ENCODE measurements at places on chromosomes 11 and 22. TPM values are rescaled to one million over a fixed set of nuclear protein-coding genes. Genes with fewer than 3 reads are reported as not detected.
A peak's percentile ranks its signal among the peaks of the same experiment; 100 is the strongest.

DNA sequence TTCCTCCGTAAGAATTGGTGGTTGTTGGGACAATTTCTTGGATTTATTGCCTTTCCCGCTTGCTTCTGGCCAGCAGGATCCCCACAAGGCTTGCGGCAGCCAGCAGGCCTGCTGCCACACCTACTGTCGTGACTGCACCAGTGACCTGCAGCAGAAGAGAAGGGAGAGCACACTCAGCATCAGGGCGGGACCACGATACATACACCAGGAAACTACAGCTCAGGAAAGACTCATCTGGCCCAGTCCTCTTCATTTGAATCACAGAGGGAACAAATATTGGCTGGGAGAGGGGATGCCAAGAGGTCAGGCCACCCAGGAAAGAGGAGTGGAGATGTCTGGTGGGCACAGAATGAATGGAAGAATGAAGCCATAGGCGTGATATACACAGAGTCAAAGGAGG, 10.3 kb downstream of the PLAAT2 start:
- peak overlapping the region; percentile 98 for H3K27ac ChIP-seq
- H3K4me3 ChIP-seq, result peak overlapping the region; percentile 95
- H3K4me1 ChIP-seq, result peaks cover 70% of the 10 kb centered on the region
- H3K27me3 ChIP-seq, result no peaks in the 10 kb centered on the region

DNA sequence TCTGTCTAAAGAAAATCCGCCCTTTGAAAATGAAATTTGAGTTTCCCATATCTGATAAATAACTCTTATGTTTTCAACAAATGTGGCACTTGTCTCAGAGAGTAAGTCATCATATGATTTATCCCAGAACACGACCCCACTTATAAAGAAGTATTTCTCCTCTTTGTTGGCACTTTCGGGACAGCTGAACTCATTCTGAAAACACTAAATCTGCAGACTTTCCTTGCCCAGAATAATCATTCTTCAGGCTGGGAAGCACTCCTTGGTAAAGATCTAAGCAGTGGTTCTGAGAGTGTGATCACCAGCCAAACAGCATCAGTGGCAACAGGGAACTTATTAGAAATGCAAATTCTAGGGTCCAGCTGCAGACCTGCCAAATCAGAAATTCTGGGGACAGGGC, 532.2 kb upstream of the API5 start:
- DNase-seq, result no peak
- no peaks in the 10 kb centered on the region for H3K27me3 ChIP-seq
- H3K36me3 ChIP-seq, result no peaks in the 10 kb centered on the region
- no peak overlapping the region for H3K4me3 ChIP-seq

- no peak overlapping the region for H3K27ac ChIP-seq
- DNase-seq, result no peak
- H3K4me3 ChIP-seq, result no peak overlapping the region
- H3K36me3 ChIP-seq, result peaks cover 76% of the 10 kb centered on the region
Observed at GRCh38 chr11:46374815-46375214, 6.7 kb upstream of the MDK start.

- H3K27ac ChIP-seq, result no peak overlapping the region
- no peak for DNase-seq
- no peaks in the 10 kb centered on the region for H3K36me3 ChIP-seq
Observed at GRCh38 chr22:48432781-48433518, 1394.7 kb downstream of the BRD1 start.

GRCh38 chr11:1598816-1599215, 722 bp upstream of the KRTAP5-2 start:
- no peak overlapping the region for H3K27ac ChIP-seq
- H3K36me3 ChIP-seq, result no peaks in the 10 kb centered on the region
- no peak overlapping the region for H3K4me3 ChIP-seq
- peaks cover 66% of the 10 kb centered on the region for H3K27me3 ChIP-seq
- H3K4me1 ChIP-seq, result peaks cover 9% of the 10 kb centered on the region
- no peak for DNase-seq

- H3K4me1 ChIP-seq, result peaks cover 18% of the 10 kb centered on the region
- H3K27ac ChIP-seq, result no peak overlapping the region
- no peak overlapping the region for H3K4me3 ChIP-seq
- no peaks in the 10 kb centered on the region for H3K27me3 ChIP-seq
- no peak for DNase-seq
- peaks cover 5% of the 10 kb centered on the region for H3K36me3 ChIP-seq
Observed at GRCh38 chr11:46597609-46598219, 3.9 kb upstream of the AMBRA1 start.

DNA sequence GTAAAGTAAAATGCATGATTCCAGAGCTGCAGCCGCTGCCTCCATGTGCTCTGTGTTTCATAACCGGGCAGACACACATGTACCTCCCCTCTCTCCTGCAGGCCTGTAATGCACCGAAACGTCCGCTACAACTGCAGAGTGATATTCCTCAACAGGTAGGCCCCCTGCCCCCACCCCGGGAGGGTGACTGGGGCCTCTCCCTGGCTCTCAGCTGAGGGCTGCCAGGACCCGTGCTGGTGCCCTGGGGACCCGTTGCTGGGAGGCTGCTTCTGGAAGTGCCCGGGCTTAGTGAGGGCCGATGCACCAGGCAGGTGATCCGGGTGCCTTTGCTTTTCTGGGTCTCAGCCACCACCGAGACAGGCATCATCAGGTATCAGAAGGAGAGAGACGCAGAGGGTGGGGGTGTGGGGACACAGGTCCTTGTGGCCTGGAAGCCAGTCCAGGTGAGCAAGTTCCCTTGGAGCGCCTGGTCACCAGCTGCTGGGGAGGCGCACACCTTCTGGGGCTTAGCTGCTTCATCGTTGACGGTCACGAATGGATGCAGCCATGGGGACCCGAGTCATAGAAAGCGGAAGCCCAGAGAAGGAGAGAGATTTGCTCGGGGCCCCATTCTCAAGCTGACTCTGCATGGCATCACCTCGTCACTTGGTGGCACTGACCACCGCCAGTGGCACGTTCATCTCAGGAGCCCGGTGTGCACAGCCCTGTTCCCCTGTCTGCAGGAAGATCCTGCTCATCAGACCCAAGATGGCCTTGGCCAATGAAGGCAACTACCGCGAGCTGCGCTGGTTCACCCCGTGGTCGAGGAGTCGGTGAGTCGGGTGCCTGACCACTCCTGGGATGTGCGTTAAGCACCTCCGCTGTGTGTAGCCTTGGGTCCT, 10.6 kb downstream of the NADSYN1 start:
- H3K4me1 ChIP-seq, result no peaks in the 10 kb centered on the region
- no peak overlapping the region for H3K4me3 ChIP-seq

DNA sequence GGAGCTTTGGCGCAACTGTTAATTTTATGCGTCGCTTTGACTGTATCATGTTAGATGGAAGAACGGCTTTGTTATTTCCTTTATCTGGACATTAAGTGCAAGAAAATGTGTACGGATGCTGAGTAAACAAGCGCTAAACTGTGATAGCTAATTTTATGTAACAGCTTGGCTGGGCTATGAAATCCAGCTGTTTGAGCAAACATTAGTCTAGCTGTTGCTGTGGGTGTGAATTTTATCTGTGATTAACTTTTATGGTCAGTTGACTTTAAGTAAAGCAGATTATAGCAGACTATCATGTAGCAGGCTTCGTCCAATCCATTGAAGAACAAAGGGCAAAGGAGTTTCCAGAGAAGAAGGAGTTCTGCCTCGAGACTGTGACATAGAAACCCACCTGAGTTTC, 14.0 kb downstream of the OR8A1 start:
- no peaks in the 10 kb centered on the region for H3K36me3 ChIP-seq
- H3K4me3 ChIP-seq, result no peak overlapping the region
- H3K27me3 ChIP-seq, result peaks cover 17% of the 10 kb centered on the region
- no peak overlapping the region for H3K27ac ChIP-seq
- H3K4me1 ChIP-seq, result no peaks in the 10 kb centered on the region

DNA sequence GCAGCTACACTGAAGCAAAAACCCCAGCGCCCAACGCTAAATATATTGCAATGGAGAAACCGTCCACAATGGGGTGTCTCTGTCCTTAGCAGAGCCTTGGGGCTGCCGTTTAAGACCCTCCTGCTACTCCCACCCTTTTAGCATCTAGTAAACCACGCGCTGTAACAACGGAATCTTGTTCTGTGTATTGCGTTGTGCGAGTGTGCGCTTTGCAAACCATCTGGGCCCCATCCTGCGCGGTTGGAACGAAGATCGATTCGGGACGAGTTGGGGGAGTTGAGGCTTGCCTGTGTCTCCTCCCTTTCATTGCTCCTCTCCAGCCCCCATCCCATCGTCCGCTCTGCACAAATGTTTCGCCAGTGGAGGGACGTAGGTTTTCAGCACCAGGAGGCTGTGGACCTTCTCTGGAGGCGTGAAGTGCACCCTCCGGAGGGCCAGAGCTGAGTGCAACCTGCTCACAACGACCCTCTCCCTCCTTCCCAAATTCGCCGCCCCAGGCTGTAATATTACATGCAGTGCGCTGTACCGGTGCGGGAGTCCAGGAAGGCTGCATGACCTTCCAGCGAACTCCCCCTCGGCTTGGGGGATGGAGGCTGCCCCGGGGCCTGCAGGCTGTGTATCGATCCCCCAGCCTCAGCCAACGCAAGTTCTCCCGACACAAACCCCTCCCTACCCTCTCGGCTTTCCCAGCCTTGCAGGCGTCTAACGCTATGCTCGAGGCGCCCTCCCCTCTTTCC, 1.6 kb upstream of the KMT2A start:
- H3K27ac ChIP-seq, result peak overlapping the region; percentile 96
- no peaks in the 10 kb centered on the region for H3K27me3 ChIP-seq
- no peaks in the 10 kb centered on the region for H3K36me3 ChIP-seq
- peak overlapping the region; percentile 89 for H3K4me3 ChIP-seq

- DNase-seq, result no peak
- no peaks in the 10 kb centered on the region for H3K4me1 ChIP-seq
- no peak overlapping the region for H3K27ac ChIP-seq
- no peaks in the 10 kb centered on the region for H3K36me3 ChIP-seq
- H3K27me3 ChIP-seq, result peaks cover 4% of the 10 kb centered on the region
Observed at GRCh38 chr11:4541071-4541470, 3.9 kb upstream of the OR52M1 start.

DNA sequence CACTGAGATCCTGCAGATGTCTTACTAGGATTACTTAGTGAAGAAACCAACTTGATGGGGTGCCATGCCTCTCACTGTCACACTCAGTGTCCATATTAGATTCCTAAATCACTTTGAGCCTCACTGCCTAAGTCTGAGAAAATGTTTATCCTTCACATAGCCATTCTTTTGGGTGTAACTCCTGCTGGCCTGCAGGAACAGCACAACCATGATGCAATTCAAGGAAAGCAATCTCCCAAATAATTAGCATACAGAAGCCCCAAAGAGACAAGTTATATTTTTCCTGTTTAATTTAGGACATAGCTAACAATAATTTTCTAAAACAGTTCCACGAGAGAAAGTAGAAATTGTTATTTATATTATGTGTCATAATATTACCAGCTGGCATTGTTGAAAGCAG, 655.5 kb downstream of the KCNA4 start:
- no peaks in the 10 kb centered on the region for H3K27me3 ChIP-seq
- no peak for DNase-seq
- H3K36me3 ChIP-seq, result no peaks in the 10 kb centered on the region
- H3K27ac ChIP-seq, result no peak overlapping the region

DNA sequence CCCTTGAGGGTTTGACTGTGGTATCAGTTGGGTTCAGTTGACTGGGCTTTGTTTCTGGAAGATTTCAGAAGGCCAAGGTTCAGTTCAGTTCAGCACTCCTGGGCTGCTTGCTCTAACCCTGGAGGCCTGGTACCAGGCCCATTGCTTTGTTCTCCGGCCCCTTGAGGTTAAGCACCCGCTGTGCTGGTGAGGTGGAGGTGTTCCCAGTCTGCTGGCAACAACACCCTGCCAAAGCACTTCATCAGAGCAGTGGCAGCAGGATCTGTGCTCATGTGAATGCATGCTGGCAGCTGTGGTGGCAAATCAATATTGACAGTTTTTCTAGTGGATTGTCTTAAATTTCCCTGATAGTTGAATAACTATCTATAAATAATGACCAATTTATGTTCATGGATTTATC, 3.8 kb upstream of the SCGB1D1 start:
- no peaks in the 10 kb centered on the region for H3K4me1 ChIP-seq
- peaks cover 33% of the 10 kb centered on the region for H3K27me3 ChIP-seq
- H3K27ac ChIP-seq, result no peak overlapping the region
- H3K36me3 ChIP-seq, result peaks cover 3% of the 10 kb centered on the region
- H3K4me3 ChIP-seq, result no peak overlapping the region
- DNase-seq, result no peak

- DNase-seq, result no peak
- peaks cover 11% of the 10 kb centered on the region for H3K4me1 ChIP-seq
- no peak overlapping the region for H3K27ac ChIP-seq
- H3K4me3 ChIP-seq, result no peak overlapping the region
- no peaks in the 10 kb centered on the region for H3K36me3 ChIP-seq
Observed at GRCh38 chr22:30043161-30043560, 37.1 kb upstream of the HORMAD2 start.

- no peak overlapping the region for H3K4me3 ChIP-seq
- peak overlapping the region; percentile 27 for H3K27ac ChIP-seq
- H3K36me3 ChIP-seq, result peaks cover 10% of the 10 kb centered on the region
- no peak for DNase-seq
- H3K4me1 ChIP-seq, result peaks cover 13% of the 10 kb centered on the region
Observed at GRCh38 chr22:37663521-37664140, 5.1 kb downstream of the PDXP start.

GRCh38 chr22:41742918-41743317, 43.6 kb downstream of the MEI1 start:
- no peak overlapping the region for H3K4me3 ChIP-seq
- H3K36me3 ChIP-seq, result no peaks in the 10 kb centered on the region
- peaks cover 5% of the 10 kb centered on the region for H3K4me1 ChIP-seq
- no peaks in the 10 kb centered on the region for H3K27me3 ChIP-seq
- no peak for DNase-seq

DNA sequence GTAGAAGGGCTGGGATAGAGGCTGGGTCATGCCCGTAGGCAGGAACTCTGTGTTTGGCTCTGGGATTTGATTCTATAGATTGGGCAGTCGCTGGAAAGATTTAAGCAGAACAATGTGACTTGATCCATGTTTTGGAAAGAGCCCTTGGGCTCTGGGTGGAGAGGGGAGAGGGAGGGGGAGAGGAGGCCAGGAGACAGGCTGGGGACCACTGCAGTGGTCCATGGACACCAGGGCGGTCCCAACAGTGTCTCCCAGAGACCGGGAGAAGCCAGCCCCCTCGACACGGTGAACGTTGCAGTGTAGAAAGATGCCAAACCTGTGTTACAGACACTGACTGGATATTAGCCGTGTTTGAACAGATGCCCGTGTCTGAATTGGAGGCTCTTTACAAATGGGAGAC, 19.5 kb downstream of the PVALB start:
- no peak for DNase-seq
- no peaks in the 10 kb centered on the region for H3K4me1 ChIP-seq
- H3K27me3 ChIP-seq, result peaks cover 17% of the 10 kb centered on the region

- DNase-seq, result no peak
- no peak overlapping the region for H3K27ac ChIP-seq
- no peaks in the 10 kb centered on the region for H3K36me3 ChIP-seq
- H3K27me3 ChIP-seq, result peaks cover 12% of the 10 kb centered on the region
Observed at GRCh38 chr11:71116693-71117040, 135.7 kb downstream of the SHANK2 start.

The TRIM34 gene
- 12.5 TPM for total RNA-seq

The UPB1 gene
- 0.86 TPM for total RNA-seq

The SCT gene
- not detected for total RNA-seq

The SEPTIN5 gene
- 1.5 TPM for total RNA-seq

The NOX4 gene
- not detected for total RNA-seq

The AIFM3 gene
- 1.3 TPM for total RNA-seq
